ENCODE measurements at places on chromosomes 12 and 14. TPM values are rescaled to one million over a fixed set of nuclear protein-coding genes. Genes with fewer than 3 reads are reported as not detected.

GRCh38 chr12:52050116-52050757 lies 1.0 kb upstream of the NR4A1 start:
- DNase-seq, result no peak

- no peak for DNase-seq
Observed at GRCh38 chr12:14795028-14795448, 8.2 kb downstream of the WBP11 start.

DNA sequence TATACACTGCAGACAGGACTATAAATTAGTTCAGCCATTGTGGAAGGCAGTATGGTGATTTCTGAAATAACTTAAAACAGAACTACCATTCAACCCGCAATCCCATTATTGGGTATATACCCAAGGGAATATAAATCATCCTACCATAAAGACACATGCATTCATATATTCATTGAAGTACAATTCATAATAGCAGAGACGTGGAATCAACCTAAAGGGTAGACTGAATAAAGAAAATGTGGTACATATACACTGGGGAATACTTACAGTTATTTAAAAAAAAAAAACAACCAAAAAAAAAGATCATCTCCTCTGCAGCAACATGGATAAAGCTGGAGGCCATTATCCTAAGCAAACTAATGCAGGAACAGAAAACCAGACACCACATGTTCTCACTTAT lies 473.9 kb downstream of the TRHDE start:
- DNase-seq, result no peak

DNA sequence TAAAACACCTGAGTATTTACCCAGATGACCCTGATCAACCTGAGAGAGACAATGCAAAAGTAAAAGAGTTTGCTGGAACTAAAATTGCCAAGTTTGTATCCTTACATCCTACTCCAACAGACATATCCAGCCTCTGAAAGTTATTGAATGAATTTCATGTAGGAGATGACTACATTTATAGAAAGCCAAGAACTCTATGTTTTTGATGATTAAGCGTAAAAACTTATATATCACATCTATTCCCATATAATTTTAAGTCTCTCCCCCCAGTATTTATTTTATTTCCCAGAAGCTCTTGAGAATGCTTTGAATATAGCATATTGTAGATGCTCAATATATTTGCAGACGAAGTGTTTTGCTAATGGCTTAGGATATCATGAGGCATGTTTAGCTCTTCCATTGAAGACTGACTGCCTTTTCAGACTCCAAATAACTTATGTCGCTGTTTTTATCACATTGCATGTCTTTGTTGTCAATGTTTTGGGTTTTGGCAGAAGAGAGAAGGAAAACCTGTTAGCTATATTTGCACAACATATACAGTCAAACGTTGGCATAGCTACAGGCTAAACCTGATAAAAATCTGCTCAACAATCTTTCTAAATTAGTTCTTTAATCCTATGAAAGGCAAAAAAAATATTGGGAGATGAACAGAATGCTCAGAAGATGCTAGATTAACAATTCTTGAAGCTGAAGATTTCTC lies 213.6 kb downstream of the DIO2 start:
- DNase-seq, result no peak

- DNase-seq, result no peak
Observed at GRCh38 chr12:66624806-66625205, 54.1 kb downstream of the GRIP1 start.

GRCh38 chr14:71318097-71318459 lies 410.8 kb downstream of the PCNX1 start:
- no peak for DNase-seq

The TPPP2 gene
- total RNA-seq, result not detected

The MYF6 gene
- not detected for total RNA-seq
